Central memory CD8-positive, alpha-beta T cell (primary cell): ENCODE measurements at places on chromosomes 16 and 17.
A peak's percentile ranks its signal among the peaks of the same experiment; 100 is the strongest.

DNA sequence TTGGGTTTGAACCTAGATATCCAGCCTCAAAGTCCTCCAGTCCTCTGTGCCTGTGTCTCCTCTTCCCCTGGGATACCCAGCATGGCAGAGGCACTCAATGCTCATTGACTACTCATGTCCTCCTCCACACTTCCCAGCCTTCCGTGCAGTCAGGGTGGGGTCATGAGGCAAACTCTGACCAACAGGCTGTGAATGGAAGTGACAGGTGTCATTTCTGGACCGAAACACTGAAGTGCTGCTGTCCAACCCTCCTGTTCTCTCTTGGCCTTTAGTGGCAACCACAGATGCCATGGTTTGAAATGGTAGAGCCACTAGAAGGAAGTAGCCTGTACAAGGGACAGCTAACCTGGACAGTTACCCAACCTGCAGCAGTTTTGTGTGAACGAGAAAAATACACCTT is 46.7 kb upstream of the MAP3K14 start:
- DNase-seq, result no peak

GRCh38 chr16:56320811-56321558 is 104.4 kb downstream of the AMFR start:
- no peak for DNase-seq

- no peak for DNase-seq
Measured at GRCh38 chr17:75288359-75288758, 874 bp downstream of the SLC25A19 start.

DNA sequence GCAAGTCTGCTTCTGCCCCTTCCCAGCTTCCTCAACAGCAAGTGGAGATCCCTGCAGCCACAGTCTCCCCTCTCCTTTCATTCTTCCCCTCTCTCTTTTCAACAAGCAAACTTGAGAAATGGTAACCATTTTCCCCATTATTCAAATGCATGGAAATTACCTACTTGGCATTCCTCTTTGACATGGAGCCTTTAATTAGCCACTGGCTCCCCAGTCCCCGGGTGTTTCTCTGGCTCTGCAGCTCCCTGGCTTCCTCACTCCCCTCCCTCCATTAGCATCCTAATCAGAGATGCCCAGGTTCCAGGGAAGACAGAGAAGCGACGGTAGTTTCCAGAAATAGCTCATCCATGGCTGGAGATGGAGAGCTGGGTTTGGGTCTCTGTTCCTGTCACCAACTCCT is 116.0 kb downstream of the CCT6B start:
- no peak for DNase-seq

DNA sequence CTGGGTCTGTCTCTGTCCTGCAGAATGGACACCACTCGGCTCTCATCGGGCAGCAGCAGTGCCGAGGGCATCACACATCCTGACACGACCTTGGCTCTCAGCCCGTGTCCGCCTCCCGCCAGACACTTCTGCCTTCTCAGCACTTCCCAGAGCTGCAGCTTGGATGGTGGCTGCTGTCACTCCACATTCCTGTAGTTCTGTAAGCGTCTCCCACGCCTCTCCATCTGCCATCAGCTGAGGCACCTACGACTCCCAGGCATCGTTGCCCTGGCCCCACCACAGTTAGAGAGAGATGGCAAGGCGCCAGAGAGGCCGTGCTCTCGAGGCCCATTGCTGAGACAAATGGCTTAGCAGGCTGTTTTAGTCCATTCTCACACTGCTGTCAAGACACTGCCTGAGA is 195.9 kb upstream of the CHMP6 start:
- no peak for DNase-seq

DNA sequence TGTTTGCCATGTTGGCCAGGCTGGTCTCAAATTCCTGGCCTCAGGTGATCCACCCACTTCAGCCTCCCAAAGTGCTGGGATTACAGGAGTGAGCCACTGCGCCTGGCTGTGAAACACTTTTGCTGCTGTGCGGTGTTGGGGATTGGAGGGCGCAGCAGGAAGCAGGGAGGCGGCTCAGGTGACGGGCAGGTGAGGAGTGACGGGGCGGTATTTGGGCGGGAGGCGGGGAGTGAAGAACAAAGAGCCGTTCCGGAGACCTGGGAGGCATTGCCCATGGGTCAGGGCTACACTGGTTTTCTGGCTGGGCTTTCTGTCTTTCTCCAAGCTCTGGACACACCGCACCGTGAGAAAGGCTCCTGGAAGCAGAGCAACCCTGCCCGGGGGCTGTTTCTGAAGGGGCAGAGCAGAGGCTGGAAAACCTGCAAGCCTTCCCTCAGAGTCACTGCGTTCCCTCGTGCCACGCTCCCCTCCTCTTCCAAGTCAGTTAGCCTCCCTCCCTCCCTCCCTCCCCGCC is 22.1 kb downstream of the CRISPLD2 start:
- DNase-seq, result no peak

GRCh38 chr16:31361201-31362110 is 6.5 kb downstream of the ITGAX start:
- DNase-seq, result no peak

GRCh38 chr17:79700592-79700991 is 30.2 kb upstream of the ENPP7 start:
- DNase-seq, result no peak

DNA sequence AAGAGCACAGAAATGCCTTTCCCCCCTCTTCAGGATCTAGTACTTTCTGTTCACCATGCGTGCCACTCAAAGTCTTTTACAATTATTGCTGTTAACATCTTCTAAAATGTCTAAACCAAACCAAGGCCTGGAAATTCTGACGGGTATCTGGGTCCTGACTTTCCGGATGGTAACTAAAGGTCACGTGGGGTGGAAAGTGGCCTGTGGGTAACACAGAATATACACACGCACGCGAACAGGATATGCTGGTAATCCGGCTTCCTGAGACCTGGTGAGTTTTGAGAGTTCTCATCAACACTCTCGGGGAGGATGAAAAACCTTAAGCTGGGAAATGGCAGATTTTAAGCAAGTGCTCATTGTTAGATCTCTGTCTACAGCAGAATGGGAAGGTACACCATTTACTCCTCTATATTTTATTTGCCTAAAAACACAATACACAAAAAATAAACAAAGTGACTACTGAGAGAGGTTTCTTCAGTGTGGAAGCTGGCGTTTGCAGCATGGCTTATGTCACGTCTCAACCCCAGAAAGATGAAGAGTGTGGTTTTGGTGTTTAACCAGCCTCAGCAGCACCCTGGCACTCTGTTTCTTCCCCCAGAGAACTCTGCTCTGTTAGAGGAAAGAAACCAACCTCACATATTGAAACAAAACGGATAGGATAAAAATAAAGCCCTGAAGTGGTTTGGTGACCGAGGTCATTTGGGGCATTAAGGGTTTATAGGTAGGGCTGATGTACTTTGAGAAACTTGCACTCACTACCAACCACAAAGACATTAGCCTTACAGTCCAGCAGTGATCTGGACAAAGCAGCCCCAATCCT is 37.3 kb downstream of the SMG6 start:
- peak; percentile 86 for DNase-seq

GRCh38 chr17:55895112-55895759 is 144.4 kb downstream of the PCTP start:
- no peak for DNase-seq

GRCh38 chr17:75394332-75394918 is 11.1 kb downstream of the GRB2 start:
- DNase-seq, result no peak

GRCh38 chr17:57948555-57949420 is 6.4 kb downstream of the CUEDC1 start:
- no peak for DNase-seq

GRCh38 chr16:57686577-57686976 is 8.0 kb upstream of the DRC7 start:
- no peak for DNase-seq

- no peak for DNase-seq
Measured at GRCh38 chr17:82668631-82669099, 20.4 kb upstream of the WDR45B start.
